Frontal cortex (tissue), 4 donors: ENCODE measurements at places on chromosomes 5 and 9. TPM values are rescaled to one million over a fixed set of nuclear protein-coding genes. Genes with fewer than 3 reads are reported as not detected.
A peak's percentile ranks its signal among the peaks of the same experiment; 100 is the strongest.

- DNase-seq = no peak
These were observed 36.2 kb downstream of the C5 start for GRCh38 chr9:121013911-121014310.

DNA sequence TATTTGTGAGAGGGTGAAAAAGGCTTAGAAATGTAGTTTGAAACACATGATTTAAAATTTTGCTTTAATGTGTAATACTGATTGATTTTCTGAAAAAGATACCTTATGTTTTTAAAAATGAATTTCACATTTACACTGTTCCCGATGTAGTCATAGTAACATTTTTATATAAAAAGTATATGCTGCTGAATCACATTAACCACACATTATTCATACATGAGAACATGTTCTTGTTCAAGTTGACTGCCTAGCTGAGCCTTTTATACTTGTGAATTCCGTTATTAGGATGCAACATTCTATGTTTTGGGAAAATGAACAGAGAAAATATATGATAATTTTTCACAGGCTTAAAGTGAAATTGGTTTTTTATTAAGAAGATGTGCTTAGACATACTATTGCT is 461.1 kb upstream of the NUDT12 start:
- no peak for DNase-seq

- no peak for DNase-seq
These were observed 195.0 kb upstream of the TBC1D2 start for GRCh38 chr9:98450496-98450895.

GRCh38 chr9:98971915-98972223 is 28.2 kb downstream of the COL15A1 start:
- no peak for DNase-seq

GRCh38 chr5:80177236-80177635 is 78.6 kb downstream of the SERINC5 start:
- no peak for DNase-seq

DNA sequence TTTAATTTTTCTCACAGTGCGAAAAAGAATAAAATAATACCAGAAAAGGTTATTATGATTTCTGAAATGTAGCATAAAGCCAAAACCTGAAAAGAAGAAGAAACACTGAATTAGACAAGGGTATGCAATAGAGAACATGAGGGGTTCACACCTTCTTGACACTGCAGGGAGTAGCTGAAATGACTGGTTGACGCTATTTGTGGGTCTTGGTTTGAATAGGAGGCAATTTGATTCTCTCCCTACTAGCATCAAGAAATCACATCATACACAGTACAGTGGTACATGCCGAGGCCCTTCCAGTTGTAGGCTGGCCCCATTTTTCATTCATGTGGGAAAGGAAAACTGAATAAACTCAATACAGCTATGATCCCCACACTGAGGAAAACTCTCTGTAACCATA is 68.6 kb downstream of the NR3C1 start:
- DNase-seq = no peak

GRCh38 chr9:93576258-93577077 is at the start of gene PHF2:
Gene PHF2 (plus strand): TSS chr9:93576584. CDS start chr9:93576774, 190 bp downstream.
- peak; percentile 82 for DNase-seq

- no peak for DNase-seq
These were observed 1.5 kb downstream of the RORB start for GRCh38 chr9:74498621-74499095.

- DNase-seq = no peak
These were observed 71.9 kb downstream of the MAP1B start for GRCh38 chr5:72179028-72179815.

- no peak for DNase-seq
These were observed 433.5 kb upstream of the POU5F2 start for GRCh38 chr5:94174748-94175411.

- DNase-seq = peak; percentile 31
These were observed at the start of gene LIX1 for GRCh38 chr5:97142521-97143254. Gene LIX1 (minus strand): TSS chr5:97142611. CDS start chr5:97142576, 35 bp downstream.

DNA sequence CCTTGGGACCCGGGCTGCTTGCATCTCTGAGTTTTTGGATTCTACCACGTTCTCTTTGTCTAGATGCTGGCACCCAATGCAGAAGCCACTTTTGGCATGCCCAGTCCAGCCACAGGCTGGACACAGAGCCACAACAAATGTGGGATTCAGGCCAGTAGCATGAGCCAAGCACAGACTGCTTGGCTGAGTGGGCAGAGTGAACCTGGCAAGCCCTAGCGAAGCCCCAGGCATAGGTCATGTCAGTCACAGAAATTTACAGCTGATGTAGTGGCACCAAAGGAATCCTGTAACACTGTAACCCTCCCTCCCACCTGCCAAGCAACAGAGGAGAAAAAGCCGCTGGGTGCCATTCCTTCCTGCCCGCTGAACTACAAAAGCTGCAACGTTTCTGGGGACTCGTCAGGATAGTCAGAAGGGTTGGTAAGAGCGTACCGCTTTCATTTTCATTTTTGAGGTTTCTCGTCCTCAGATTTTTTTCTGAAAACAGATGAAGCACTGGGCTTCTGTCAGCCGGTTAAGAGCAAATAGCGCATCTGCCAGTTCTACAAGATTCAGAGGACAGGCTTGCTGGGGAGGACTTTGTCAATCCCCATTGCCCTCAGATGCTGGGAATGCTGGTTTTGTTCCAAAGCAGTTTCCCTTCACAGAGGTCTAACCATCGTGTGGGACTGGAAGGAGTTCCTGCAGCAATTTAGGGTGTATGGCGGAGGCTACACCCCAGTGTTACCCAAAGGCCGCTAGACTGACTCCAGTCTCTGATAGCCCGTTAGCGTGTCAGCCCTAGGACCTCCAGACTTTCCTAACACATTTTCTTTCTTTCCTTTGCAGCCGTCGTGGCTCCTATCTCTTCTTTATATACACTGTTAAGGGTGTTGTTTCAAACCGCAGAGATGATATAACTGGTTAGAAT is 399.0 kb downstream of the HTR1A start:
- DNase-seq = no peak

DNA sequence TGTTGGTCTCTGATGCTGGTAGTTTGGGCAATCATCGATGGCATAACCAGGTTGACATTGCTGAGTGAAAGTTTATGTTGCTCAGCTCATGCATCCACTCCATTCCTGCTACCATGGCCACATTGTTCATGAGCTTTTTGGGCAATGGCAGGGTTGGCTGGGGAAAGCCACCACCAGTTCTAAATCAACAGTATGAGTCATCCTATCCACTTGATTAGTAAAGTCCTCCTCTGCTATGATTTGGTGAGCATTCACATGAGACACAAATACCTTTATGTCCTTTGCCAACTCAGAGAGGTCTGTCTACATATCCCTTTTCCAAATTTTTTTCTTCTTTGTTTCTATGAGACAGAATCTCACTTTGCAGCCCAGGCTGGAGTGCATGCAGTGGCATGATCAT is 129.7 kb upstream of the FBN2 start:
- DNase-seq = no peak

GRCh38 chr9:137579259-137579604 is 507 bp upstream of the DPH7 start:
- DNase-seq = no peak

DNA sequence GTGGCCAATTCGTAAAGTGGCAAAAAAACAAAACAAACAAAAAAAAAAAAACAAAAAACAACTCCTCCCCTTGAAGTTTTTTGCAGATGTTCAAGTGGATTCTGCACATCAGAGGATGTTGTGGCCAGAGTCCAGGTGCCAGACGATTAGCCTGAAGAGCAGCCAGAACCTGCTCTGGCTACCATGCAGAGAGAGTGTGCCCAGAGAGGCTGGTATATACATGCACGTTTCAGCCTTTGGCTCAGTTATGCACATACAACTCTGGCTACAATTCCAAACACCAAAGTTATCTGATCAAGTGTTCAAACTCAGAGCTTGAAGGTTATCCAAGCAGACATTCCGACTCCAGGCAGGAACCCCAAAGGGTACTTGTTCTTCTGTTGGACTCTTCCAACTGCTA is 34.7 kb downstream of the GGTA1 start:
- no peak for DNase-seq

- DNase-seq = no peak
These were observed 443.3 kb downstream of the DNAH5 start for GRCh38 chr5:13501176-13501575.

- DNase-seq = no peak
These were observed 75.8 kb upstream of the IER5L start for GRCh38 chr9:129253803-129254381.

Gene PCDH1
- total RNA-seq = 41.2 TPM

Gene IL17B
- total RNA-seq = not detected

Gene FAM221B
- not detected for total RNA-seq

Gene GFI1B
- total RNA-seq = 0.41 TPM

Gene CRAT
- total RNA-seq = 12.2 TPM

Gene SOHLH1
- total RNA-seq = not detected

Gene ZFP37
- total RNA-seq = 22.8 TPM

Gene APBB3
- 23.2 TPM for total RNA-seq

Gene CANX
- total RNA-seq = 405 TPM

Gene CARTPT
- total RNA-seq = 2.9 TPM

Gene NIPAL4
- total RNA-seq = not detected

Gene KIF20A
- total RNA-seq = 4.1 TPM
